ENCODE measurements at places on chromosomes 16 and 17.

- no peak for DNase-seq
Observed at GRCh38 chr16:86107215-86107825, 208.4 kb downstream of the IRF8 start.

DNA sequence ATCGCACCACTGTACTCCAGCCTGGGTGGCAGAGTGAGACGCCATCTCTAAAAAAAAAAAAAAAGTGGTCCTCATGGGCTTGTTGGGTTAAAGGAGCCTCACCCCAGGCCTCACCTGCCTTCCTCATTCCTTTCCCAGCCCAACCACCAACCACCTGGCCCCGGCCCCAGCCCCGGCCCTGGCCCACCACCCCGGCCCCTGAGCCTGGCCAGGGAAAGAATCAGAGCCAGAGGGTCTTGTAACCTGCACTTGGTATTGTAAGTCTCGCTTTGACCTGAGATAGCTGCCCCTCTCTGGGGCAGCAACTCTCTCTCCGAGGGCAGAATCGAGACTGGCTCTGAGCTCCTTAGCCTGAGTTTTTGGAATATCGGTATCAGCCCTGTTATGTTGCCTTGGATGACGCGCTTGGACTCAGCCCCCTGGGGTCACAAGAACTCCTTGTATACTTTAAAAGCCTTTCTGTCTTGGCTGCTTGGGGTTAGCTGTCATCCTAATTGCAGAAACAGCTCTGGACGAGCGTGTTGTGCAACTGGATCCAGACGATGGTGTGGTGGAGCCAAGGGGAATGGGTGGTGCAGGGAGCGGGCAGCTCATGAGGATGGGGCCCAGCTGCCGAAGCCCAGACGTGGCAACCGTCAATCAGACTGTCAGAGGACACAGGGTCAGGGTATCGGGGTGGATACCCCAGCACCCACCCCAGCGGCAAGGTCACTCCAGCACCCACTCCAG is 14.6 kb downstream of the SMTNL2 start:
- DNase-seq, result no peak

DNA sequence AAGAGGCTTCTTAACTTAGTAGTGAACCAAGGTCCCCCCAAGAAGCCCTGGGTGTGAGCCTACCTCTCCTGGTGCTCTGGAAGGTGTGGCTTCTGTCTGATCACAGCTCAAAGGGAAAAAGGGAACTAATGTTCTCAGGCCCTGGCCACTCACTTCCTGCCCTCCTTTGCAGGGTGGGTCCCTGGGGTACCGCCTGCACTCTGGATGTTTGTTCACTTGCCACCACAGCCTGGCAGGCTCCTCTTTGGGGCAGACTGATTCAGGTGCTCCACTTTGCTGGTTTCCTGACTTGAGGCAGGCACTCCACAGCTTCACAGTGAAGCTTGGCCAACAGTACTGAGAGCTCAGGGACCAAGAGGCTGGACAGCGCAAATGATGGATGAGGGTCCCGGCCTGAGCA is 5.9 kb upstream of the MYO15A start:
- DNase-seq, result no peak

GRCh38 chr17:74599023-74599399 is 6.9 kb upstream of the CD300LD start:
- DNase-seq, result no peak

DNA sequence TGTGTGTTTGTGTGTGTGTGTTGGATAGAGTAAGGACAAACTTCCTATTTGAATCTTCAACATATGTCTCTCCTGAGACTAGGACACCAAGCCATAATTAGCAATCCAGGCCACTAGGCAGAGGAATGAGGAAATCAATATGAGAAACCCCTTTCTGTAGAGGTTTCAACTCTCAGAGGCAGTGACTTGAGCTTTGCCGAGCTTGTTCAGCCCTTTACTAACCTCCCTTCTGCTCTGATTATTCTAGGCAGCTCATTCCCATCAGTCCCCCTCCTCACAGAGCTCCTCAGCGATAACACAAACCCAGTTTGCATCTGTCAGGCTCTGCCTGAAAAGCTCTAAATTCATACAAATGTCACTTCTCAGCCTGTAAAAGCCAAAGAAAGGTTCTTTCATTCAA is 1030.3 kb downstream of the CDH8 start:
- DNase-seq, result no peak

DNA sequence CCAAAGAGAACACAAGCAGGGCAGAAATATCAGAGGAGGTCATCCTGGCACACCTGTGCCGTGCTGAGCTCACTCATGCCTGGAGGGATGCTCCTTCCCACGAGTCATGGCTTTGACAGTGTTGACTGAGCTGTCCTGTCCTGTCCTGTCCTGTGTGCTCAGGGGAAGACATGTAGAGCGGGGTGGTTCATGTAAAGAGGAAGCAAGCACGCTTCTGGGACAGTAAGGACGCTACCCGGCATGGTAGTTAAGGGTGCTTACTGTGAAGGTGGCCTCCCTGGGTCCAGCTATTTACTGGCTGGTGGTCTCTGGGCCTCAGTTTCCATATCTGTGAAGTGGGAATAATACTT is 398 bp downstream of the LGALS9 start:
- DNase-seq, result no peak

DNA sequence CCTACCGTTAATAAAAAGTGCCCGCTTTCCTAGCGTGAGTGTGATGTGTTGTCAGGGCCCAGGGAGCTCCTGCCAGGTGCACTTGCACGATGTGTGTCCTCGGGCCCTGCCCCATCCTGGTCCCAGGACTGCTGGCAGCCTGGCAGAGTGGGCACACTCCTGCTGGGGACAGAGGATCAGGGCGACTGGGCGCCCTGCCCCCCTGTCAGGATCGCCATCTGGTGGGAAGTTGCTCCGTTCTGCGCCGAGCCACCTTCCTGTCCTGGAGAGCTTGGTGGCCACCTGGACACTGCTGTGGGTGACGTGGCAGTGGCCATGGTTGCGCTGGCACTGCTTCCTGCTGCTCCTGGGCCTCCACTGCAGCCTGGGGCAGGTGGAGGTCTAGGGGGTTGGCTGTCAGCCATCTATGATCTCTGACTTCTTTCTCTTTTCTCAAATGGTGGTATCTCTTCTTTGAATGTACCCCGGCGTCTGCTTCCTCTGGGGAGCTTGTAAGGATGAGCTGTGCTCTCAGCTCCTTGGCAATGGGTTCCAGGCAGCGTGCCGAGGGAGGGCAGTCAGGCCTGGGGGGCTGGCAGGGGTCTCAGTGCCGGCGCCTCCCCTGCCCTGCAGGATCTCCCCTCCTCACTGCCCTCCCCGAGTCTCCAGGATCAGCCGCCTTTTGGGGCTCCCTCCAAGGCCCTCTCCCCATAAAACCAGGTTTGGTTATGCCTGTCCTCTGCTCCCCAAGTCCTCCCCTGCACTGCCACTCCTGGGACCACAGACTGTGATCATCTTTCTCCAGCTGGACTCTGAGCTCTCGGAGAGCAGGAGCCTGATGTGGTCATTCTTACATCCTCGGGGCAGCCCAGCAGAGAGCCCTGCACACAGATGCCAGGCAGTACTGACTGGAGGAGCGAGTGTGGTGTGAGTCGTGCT is 76.9 kb downstream of the AMFR start:
- no peak for DNase-seq

GRCh38 chr17:59666235-59666634 is 41.0 kb downstream of the PTRH2 start:
- no peak for DNase-seq

GRCh38 chr17:77420804-77421629 is 280.2 kb downstream of the SEC14L1 start:
- no peak for DNase-seq

GRCh38 chr17:59561042-59561441 is 4.4 kb upstream of the DHX40 start:
- no peak for DNase-seq

DNA sequence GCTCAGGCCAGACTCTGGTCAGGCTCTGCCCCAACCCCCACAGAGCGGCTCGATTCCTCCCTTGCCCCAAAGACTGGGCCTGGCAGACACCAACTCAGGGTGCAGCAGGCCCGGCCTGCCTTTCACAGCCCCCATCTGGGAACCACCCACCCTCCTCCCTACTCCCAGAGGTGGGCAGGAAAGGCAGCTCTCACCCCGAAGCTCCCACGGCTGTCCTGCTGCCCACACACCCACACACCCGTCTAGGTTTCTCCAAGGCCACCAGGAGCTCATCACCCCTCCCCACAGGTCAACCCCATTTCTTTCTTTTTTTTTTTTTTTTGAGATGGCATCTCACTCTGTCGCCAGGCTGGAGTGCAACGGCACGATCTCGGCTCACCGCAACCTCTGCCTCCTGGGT is 3.8 kb downstream of the CEP131 start:
- DNase-seq, result no peak

DNA sequence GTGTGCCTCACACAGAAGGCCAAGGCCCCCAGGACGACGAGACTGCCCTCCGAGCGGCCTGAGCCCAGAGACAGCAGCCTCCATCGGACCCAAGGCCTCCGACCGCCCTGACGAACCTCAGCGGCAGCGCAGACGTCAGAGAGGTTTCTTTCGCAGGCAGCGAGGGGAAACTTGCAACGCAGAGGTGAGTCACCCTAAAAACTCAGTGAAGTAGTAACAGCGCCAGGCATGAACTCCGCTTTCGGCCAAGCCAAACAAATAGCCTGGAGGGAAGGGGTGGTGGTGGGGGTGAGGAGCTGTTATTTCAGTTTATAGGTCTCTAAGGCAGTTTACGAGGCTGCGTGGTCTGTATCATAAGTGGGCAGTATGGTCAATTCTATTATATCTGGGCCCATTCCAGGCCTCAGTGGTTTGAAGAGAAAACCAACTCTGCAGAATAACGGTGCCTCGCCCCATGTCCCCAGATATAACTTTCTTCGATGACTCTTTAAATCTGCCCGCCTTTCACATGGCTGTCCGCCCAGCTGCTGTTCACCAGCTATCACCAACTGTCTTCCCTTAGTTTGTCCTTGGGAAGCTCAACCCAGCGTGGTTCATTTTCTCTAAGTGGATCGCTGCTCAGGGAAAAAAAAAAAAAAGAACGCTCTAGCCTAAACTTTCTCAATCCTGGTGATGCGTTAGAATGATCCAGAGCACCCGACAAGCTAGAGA is 43.5 kb upstream of the FOXF1 start:
- no peak for DNase-seq

Measured in pulmonary artery endothelial cell (primary cell).